ENCODE measurements at places on chromosomes 5 and 9. TPM values are rescaled to one million over a fixed set of nuclear protein-coding genes. Genes with fewer than 3 reads are reported as not detected.

GRCh38 chr9:130672466-130672865 lies 8.1 kb downstream of the PRDM12 start:
- H3K4me1 ChIP-seq: no peaks in the 10 kb centered on the region
- H3K36me3 ChIP-seq: no peaks in the 10 kb centered on the region
- no peak overlapping the region for H3K4me3 ChIP-seq
- H3K27ac ChIP-seq: no peak overlapping the region
- peaks cover 14% of the 10 kb centered on the region for H3K27me3 ChIP-seq
- DNase-seq: no peak

- no peaks in the 10 kb centered on the region for H3K27me3 ChIP-seq
- H3K36me3 ChIP-seq: no peaks in the 10 kb centered on the region
- H3K27ac ChIP-seq: no peak overlapping the region
- H3K4me3 ChIP-seq: no peak overlapping the region
Measured at GRCh38 chr5:1709171-1709803, 90.3 kb downstream of the MRPL36 start.

The STPG3 gene
- total RNA-seq: not detected

The BNC2 gene
- 20.7 TPM for total RNA-seq

The FAF2 gene
- 66.4 TPM for total RNA-seq

Data from hepatocyte (in vitro differentiated cells).